Glomerular endothelial cell (primary cell): ENCODE measurements at places on chromosomes 3 and 15.

- DNase-seq: no peak
Observed at GRCh38 chr3:133965906-133966305, 63.8 kb downstream of the SLCO2A1 start.

DNA sequence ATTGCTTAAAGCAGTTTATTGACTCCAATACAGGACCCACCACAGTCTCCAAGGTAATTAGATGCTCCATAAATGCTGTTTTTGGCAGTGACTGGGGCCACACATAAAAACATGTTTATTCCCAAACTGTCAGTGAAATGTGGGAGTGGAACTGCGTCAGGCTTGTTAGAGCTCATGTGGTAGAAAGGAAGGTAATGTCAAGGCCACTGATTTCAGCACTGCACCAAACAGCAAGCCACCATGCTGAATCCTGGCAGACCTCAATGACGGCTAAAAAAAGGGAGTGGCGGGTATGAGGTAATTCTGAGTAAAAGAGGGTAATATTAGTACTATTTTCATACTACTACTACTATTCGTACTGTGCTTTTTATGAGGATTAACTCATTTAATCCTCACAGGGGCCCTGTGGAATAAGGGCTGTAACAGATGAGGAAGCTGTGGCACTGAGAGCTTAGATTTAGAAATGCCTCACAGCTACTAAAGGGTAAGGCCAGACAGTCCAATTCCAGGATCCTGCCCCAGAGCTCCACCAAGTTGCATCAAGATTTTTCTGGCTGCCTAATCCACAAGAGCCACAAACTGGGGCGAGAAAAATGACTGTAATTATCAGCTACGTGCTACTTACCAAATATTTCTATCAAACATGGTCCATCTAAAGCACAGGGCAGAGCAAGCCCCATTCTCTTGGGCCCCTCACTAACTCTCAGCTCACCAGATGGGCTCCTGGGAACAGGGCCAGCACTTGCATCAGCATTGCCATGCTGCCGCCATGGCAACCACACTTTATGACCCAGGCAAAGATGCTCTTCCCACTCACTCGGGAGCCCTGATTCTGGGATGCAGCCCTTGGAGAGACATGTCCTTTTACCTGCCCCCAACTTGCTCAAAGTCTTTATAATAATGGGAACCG is 83.6 kb upstream of the SPATA12 start:
- no peak for DNase-seq

DNA sequence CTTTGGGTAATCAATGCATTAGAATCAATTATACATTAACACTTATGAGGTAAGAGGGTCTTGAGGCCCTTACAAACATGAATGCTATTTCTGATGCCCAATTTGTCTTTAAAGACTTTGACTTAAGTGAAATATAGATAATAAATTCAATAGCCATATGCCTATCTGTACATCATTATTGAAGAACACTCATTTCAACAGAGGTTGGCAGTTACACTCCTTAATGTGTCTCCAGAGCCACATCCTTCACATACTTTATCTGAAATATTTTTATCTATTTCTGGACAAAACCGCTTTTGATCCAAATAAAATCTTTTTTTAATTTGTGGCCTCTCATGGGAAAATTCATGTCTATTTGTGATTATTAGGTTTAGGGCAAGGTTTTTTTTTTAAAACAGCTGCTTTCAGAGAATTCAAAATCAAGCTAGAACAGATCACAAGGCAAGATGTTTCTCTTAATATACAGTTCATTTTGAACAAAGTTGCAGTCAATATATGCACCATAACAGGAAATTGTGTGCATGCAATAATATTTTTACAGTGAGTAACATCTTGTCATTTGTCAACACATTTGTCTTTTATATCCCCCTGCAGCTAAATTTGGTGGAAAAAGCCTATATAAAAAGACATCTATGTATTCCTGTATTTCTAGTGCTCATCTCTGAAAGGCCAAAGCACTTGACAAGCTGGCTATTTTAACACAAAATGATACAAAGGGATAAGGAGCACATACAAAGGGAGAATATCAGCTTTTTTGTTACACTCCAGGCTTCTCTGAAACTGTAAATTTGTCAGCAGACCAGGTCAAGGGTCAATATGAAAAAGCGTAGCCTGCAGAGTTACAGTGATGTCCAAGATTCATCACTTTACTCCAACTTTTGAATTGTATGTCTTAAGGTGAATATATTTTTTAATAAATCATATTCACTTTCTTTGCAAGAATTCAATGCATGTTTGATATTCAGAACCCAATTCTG is 146.2 kb upstream of the DPH6 start:
- no peak for DNase-seq

- no peak for DNase-seq
Observed at GRCh38 chr3:31025541-31025940, 131.1 kb upstream of the GADL1 start.

DNA sequence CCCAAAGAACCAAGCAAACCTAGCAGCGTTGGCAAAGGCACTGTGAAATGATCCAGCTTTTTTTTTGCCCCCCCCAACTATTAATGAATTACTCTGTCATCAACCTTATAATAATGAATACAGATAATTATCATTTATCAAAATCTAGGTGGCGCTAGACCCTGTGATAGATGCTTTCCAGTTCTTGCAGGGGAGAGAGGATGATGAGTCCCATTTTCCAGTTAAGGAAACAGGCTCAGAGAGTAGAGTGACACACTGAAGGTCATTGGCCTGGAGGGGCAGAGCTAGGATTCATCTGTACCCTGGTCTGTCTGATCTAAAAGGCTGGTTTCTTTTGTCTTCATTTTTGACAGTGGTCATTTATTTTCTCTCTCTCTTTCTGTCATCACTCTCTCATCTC is 5.0 kb downstream of the ACOX2 start:
- no peak for DNase-seq

- DNase-seq: no peak
Observed at GRCh38 chr3:129619726-129620162, 13.3 kb upstream of the PLXND1 start.

DNA sequence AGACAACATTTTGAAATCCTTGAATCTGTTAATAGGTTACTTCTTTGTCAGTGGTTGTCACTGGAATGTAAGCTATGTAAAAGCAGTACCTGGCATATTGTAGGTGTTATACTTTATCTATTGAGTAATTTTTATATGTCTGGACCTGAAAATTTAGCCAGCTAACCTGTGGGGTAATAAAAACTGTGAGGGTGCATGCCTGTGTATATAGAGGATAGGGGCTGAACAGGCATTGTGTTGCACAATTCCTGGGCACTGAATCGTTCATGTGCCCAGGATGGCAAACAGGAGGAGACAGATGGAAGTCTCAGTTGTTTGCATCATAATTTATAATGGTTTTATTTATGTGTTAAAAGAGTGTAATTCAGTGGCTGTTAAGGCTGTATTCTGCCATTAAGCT is 67.1 kb downstream of the ARMC8 start:
- DNase-seq: no peak

GRCh38 chr3:182524711-182525401 is 268.4 kb upstream of the ATP11B start:
- DNase-seq: no peak

- no peak for DNase-seq
Observed at GRCh38 chr15:87155771-87156170, 1076.1 kb downstream of the AGBL1 start.

DNA sequence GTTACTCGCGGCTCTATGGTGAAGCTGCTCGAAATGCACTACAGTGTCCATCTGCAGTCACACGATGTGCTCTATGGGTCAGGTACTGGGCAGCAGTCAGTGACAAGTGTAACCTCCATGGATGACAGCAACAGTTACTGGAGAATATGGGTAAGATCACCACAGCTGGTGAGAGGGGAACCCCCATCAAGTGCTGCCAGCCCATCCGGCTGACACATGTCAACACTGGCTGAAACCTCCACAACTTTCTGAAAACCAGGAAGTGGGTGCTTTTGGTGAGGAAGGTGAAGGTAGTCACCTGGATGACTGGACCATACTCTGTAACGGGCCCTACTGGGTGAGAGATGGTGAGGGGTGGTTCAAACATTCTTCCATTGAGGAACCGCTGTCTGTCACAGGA is 87.4 kb upstream of the C15orf39 start:
- no peak for DNase-seq

DNA sequence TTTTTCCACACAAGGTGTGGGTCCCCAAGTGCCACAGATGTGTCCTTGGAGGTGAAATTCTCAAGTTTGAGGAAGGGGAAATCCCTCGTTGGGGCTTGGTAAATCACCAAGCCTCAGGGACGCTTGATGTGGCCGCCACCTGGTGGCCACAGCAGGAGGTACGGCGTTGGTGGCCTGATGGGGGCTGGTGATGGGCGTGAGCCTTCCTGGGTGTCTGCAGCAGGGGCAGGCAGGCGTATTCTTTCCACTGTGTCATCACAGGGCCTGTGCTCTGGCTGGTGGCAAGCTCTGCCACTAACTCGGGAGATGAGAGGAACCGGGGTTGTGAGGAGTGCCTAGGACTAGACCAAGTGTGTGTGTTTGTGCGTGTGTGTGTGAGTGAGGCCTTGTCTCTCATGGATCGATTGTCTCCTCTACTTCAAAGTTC is 4.2 kb downstream of the ACOX2 start:
- DNase-seq: no peak

DNA sequence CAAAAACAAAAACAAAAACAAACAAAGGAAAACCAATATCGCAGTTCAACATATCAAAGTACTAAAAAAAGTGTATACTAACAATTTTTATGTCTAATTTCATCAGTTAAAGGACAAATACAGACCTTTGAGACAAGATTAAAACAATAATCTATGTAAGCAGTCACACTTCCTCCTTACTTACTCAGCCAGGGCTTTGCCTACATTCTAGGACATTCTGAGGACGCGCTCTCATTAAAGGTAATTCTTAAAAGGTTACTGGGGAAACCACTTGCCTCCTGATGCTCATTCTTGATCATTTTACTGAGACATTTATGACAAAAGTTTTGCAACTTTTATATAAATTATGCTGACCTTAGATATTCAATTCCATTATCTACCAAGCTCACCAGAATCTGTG is 93.4 kb downstream of the CBLB start:
- DNase-seq: no peak

DNA sequence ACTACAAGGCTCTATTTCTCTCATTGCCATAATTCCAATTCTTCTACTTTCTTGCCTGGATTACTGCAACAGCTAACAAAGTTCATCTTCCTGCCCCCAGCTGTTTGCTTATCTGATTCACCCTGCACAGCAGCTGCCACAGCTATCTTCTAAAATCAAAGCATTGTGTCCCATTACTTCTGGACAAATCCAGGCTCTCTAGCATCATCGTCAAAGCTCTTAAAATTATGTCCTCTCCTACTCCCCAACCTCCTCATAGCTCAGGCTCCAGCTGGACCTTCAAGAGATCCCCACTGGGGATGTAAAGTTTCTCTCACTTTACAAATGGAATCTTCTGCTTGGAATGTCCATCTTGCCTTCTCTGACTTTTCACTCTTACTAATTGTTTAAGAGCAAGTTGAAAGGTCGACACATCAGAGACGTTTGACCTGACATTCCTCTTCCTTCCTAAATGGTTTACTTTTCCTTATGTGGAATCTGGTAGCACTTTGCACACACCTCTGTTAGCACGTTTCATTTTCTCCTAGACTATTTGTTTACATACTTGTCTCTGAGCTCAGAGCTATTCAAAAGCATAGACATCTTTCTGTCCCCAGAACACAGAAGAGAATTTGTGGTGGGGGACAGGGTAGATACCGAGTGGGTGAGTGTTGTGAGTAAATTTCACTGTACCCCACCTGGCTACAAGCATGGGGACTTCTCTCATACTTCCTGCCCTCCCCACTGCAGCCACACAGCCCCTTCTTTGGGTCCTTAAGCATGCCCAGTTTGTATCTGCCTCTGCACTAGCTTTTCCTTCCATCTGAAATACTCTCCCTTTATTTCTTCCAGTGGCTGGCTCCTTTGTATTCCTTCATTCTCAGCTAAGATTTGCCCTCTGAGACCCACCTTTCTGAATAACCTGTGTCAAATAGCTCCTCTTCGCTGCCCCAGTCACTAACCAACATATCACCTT is 77.9 kb downstream of the SERPINI1 start:
- no peak for DNase-seq

DNA sequence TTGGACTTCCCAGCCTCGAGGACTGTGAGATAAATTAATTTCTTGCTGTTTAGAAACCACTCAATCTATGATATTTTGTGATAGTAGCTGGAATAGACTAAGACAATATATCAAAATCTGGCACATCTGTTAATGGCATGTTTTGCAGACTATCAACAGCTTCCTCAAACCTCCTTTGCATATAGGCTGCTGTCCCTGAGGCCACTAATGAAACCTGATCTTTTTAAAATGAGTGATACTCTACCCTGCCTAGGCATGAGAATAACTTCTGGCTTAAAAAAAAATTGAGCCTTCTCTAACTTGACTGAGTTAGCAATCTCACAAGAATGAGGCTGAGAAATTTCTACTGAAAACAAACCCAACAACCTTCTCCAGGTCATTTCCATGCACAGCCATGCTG is 176.0 kb upstream of the CRBN start:
- no peak for DNase-seq

DNA sequence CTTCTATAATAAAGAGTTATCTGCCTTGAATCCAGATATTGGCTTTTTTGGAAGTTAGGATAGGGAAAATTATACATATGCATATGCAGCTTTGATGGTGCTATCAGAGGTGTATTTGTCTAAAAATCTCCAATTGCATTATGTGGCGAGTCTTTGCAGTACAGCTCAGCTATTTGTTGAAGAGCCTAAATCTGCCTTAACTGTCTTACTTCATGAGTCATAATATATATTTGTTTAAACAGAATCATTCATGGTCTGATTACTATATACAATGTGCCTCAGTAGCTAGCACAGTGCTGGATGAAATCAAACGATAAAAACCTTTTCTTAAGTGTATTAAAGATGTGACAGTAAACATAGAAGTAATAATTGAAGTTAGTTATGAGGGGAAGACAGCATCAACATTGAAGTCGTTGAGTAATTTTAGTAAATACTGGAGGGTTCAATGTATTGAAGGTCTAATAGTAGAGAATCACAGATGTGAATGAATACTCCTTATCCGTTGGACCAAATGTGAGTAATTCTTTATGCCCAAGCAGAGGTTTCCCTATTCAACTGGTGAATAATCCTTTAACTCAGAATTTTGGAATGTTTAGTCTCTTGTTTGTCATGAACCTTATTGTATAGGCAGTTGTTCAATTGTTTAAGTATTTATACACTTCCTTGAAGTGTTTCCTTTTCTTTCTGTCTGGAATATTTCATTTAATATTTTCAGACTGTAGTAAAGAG is 74.8 kb upstream of the NAALADL2 start:
- no peak for DNase-seq

DNA sequence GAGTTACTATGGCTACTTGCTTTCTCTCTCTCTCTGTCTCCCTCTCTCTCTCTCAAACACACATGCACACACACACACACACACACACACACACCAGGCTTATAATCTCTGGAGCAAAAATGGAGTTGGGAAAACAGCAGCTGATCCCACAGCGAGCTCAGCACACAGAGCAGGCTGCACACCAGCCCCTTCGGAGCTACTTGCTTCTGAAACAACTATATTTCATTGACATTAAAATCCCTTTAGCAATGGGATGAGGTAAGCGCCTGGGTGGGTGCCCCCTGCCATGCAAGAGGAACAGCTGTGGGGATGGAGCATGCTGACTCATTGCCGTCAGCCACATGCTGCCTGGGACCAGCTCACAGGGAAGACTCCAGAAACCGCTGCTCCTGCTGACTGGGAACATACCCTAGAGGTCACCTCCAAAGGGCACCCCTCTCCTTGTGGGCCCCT is 45.7 kb downstream of the B3GNT5 start:
- no peak for DNase-seq
